ENCODE measurements at places on chromosomes 16 and 17.

DNA sequence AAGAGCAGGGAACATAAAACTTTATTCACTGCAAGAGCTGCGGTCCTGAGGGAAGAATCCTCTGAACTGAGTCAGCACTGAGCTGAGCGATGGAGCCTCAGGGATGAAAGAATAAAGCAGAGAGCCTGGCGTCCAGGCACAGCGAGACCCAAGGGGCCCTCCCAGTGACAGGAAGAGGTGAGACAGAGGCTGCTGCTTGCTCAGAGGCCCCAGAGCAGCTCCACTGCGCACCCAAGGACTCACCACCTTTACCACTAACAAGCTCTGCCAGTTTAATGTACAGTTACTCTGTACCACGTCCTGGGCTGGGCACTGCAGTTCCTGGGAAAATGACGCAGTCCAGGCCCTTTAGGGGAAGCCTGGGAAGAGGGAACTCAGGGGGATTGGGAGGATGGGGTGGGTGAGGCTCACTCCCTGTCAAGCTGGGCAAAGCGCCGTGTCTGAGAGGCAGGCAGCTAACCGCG is 5.6 kb downstream of the GFAP start:
- DNase-seq: no peak

- DNase-seq: no peak
These were observed 11.4 kb downstream of the UNK start for GRCh38 chr17:75795820-75796607.

DNA sequence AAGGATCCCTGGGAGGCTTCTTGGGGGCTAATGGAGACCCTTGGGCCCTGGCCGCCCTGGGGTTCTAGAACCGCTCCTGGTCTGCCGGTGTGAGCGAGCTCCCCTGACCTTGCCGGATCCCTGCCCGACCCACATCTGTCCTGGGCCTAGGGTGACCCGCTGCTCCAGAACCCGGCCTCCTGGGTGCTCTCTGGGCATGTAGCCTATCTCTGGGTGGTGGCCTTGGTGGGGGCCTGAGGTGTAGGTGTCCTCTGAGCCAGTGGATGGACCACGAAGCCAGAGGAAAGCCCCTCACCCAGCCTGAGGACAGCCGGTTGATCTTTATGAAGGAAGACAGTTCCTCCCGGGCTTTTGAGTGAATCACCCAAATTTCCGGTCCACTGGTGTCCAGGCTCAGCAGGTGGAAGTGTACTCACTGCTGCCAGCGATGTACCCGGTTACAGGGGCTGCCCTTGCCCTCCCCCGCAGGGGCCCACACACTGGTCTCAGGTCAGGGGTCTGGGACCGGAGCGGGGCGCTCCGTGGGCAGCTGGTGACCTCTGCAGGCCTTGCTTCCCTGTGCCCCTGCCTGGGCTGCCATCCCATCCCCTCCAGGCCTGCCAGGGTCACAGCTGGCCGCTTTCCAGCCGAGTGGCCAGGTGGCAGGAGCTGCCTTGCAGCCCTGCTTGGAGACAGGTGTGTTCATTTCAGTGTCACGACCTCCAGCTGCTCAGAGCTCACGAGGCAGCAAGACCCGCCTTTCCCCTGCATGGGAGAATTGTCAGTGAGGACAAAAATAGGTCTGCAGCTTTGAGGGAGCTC is 10.5 kb upstream of the GSE1 start:
- DNase-seq: no peak

- peak; percentile 95 for DNase-seq
These were observed 3.2 kb upstream of the TMEM88 start for GRCh38 chr17:7851438-7852261.

DNA sequence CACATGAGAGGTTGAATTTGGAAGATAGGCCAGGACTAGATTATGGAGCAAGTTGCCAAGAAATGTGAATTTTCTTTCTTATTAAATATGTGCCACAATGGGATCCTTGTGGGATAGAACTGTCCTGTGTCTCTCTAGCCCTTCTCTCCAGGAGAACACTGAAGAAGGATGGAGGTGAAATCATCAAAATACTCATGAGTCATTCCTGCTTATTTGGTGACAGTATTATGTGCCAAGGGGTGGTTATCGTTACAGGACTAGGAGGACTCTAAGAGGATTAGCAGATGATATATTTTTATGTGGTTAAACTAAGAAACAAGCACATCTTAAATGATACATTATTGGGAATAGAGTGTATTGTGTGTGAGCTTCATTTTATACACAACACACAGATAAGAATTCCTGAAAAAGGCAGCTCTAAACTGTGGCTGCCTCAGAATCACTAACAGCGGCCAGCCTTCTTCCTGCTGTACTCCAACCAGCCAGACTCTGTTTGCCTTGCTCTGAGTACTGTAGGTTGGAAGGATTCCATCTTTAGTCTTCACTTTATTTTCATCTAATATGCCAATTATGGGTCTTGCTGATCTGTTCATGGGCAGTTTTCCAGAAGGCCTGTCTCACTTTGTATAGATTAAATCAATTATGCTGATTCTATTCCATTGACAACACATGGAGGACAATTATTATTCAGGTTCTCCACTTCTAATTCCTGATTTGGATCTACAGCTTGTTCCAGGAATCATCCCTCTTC is 325.8 kb downstream of the ABCC12 start:
- DNase-seq: no peak

- DNase-seq: no peak
These were observed 8.2 kb downstream of the NOS2 start for GRCh38 chr17:27792095-27792494.

DNA sequence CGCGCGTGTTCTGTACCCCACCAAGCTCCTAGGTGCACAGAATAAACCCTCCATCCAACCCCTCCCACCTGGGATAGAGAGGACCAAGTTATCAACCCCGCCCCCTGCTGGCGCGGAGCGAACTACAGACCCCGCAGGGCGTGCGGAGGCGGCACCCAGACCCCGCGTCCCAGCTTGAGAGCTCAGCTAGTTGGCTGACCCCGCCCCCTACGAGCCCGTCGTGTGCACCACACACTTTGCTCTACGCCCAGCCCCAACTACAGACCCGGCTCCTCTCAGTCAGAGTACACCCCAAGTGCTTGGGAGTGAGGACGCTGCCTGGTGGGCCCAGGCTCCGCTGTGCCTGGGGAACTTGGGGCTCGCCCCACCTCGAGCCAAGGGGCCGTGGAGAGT is 1.5 kb downstream of the GRIN2A start:
- DNase-seq: no peak

GRCh38 chr17:32516450-32516849 is 29.7 kb downstream of the CDK5R1 start:
- no peak for DNase-seq

DNA sequence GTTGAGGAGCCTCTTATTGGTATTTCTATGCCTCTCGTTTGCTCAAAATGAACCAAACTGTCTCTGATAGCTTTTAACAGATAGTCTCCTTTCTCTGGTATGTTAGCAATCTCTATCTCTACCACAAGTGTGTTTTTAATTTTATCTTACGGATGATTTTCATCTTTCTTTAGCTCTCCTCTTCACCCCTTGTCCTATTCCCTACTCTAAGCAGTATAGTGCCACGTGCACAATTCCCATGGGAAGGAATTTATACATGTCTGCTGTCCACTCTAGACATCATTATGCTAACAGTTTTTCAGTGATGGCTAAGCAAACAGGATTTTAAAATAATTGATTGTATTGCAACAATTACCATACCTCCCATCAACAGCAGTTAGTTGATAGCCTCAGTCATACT is 177.3 kb downstream of the CYB561 start:
- no peak for DNase-seq

DNA sequence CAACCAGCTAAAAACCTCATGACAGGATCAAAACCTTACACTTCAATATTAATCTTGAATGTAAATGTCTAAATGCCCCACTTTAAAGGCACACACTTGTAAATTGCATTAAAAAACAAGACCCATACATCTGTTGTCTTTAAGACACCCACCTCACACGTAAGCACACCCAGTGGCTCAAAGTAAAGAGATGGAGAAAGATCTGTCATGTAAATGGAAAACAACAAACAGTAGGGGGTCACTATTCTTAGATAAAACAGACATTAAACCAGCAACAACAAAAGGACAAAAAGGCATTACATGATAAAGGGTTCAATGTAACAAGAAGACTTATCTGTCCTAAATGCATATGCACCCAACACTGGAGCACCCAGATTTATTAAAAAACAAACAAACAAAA is 35.6 kb downstream of the SDR42E1 start:
- DNase-seq: no peak

DNA sequence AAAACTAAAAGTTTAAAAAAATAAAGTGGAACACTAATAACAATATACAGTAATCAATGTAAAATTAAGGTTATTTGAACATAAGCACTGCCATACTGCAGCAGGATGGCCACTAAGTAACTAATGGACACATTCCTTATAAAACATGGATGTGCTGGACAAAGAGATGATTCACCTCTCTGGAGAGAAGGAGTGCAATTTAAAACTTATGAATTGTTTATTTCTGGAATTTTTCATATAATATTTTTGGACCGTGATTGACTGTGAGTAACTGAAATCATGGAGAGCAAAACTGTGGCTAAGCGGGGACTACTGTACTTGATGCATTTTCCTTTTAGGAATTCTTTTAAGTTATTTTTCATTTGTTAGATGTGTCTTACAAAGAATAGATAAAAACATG is 21.8 kb downstream of the CBFB start:
- no peak for DNase-seq

DNA sequence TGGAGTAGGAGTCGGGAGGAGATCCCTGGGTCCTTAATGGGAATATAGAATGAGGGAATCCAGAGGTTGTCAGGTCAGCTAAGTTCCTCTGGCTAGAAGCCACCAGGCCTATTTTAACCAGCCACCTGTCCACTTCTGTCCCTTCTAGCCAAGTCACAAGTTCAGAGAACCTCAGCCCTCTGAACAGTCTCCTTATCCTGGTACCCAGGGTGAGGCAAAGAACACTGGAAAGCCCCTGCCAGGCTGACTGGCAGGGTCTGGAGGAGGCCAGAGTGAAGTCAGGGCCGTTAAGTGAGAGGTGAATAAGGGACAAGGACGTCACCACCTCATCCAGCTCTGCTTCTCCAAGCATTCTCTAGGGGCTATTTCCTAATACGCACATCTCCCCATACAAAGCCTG is 2.7 kb downstream of the CTDNEP1 start:
- no peak for DNase-seq

- no peak for DNase-seq
These were observed 14.6 kb downstream of the SPNS3 start for GRCh38 chr17:4448197-4448980.

- DNase-seq: no peak
These were observed 51.8 kb upstream of the IL34 start for GRCh38 chr16:70594569-70594968.
